ENCODE measurements at places on chromosomes 6 and 20.

DNA sequence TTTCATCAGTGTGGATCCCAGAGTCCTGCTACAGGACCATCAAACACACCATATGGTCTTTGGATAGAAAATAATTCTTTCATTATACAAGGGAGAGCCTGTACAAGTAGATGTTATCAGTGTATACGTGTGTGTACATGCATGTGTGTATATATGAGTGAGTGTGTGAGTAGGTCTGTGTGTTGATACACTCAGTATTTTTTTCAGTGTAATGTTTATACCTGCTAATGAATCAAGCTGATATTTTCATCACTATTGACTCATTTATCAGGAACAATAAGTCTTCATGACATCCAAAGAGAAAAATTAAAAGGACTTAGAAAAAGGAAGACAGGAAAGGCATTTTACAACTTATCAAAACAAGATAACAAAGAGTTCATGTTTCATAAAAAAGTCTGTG is 66.5 kb downstream of the EPM2A start:
- DNase-seq, result no peak

DNA sequence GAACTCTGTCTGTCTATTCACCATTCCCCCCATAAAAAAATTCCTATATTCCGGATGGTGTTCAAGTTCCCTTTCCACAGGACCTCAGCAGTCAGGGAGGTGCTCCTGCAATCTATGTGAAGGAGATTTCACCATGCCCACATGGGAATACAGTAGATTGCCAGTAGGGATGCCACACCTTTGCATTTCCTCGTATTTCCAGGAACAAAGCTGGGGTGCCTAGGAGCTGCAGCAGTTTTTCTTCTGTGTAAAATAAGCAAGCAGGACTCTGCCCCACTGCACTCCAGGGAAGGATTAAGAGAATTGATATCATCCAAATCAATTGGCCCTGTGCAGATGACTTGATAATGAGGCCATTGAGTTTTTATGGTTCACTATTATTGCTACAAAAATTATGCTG is 7.4 kb upstream of the KIF16B start:
- DNase-seq, result no peak

- DNase-seq, result no peak
These were observed 14.7 kb upstream of the IPCEF1 start for GRCh38 chr6:154371281-154371680.

- DNase-seq, result no peak
These were observed 164.7 kb upstream of the AGPAT4 start for GRCh38 chr6:161438430-161439030.

GRCh38 chr6:106771822-106772221 is 142.4 kb downstream of the QRSL1 start:
- DNase-seq, result no peak

DNA sequence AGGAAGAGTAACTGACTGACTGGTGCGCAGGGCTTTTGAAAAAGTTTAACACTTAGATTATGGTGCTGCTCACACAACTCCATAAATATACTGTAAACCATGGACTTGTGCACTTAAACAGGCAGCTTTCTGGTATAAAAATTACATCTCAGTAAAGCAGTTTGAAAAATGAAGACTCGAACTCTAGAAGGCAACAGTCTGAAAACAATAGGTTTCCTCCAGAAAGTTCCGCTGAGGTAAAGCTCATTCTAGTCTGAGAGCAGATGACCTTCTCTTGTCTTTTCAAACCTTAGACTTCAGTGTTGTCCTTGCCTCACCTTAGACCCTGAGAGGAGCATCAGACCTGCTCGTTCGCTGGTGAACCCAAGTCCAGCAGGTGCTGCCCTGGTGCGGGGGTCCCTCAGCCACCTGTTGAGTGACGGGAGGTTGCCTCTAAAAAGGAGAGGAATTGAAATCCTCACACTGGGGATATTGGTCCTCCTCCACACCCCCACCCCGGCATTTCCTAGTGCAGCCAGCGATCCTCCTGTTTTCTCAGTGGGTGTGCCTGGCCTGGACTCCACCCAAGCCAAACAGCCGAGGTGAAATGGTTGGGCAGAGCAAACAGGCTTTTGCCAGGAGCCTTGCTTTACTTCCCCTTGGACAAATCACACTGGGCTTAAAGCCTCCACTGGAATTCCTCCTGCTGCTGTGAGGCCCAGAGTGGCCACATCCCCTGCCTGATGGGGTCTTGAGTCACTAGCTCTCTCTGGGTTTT is 14.7 kb upstream of the PYGB start:
- DNase-seq, result no peak

DNA sequence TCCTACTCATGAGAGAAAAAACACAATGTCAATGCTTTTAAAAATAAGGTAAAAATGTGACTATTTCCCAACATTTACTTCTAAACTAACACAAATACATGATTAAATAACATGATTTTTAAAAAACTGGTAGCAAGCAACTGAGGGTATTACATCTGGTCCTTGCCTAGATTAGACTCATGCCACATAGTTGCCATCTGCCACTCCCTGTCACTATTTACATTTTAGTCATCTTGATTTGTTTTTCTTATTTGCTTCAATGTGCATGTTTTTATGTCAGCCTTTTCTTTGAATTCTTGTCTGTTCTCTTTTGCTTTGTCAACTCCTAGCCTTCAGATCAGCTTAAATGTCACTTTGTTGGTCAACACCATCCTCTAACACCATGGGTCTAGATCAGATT is 207.0 kb upstream of the SIM1 start:
- no peak for DNase-seq

DNA sequence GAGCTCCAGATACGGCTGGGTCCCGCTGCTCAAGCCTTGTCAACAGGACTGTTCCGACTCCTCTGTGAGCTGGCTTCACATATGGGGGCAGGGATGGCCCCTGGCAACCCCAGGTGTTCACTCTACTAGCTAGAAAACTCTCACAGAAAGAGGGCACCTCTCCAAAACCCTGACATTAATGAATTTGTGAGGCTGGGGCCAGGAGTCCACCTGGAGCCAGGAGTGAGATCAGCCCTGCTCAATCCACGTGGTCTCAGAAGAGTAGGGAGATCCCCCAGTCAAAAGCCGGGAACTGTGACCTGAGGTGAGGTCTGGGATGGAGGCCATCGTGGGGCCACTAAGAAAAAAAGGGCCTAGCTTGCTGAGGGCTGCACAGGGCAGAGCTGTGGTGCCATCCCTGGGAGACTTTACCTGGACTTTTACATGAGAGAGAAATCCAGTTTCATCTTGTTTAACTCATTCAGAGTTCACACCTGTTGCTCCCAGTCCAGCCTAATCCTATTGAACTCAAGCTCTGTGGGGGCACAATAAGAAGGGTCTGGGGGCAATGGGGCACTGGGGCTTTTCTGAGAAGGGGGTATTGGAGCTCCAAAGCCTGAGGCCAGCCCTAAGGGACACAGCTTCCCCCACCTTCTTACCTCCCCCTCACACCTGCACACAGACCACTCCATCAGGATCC is 144.3 kb upstream of the MLN start:
- no peak for DNase-seq

- no peak for DNase-seq
These were observed 95.6 kb downstream of the KIF16B start for GRCh38 chr20:16477632-16478031.

DNA sequence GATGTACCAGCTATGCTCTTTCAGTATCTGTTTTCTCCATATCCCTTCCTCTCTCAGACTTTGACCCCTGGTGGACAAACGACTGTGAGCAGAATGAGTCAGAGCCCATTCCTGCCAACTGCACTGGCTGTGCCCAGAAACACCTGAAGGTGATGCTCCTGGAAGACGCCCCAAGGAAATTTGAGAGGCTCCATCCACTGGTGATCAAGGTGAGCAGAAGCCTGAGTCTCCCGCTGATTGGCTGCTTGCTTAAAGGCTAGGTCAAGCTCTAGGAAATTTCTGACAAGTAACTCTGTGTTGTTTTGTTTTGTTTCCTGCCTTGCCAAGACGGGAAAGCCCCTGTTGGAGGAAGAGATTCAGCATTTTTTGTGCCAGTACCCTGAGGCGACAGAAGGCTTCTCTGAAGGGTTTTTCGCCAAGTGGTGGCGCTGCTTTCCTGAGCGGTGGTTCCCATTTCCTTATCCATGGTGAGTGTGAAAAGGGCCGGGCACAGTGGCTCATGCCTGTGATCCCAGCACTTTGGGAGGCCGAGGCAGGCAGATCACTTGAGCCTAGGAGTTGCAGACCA is 28.6 kb downstream of the C6orf89 start:
- DNase-seq, result peak; percentile 26

- DNase-seq, result no peak
These were observed 331.8 kb downstream of the RIMS1 start for GRCh38 chr6:72218125-72218524.

DNA sequence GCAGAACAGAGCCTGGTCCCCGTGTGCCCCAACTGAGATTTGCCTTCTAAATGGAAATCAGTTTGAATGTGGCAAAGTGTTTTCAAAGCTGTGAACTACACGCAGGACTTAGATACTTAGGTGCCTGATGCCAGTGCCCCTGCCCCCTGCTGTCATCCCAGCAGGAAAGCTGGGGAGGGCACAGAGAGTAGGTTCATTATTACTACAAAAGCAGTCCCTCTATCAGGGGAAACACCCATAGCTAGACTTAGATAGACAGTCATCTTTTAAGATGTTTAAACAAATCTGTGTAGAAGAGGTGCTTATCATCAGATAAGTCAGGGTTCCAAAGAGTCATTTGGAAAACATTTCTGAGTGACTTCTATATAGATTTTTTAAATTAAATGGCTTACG is 155.0 kb upstream of the SNX9 start:
- DNase-seq, result no peak

- no peak for DNase-seq
These were observed 42.2 kb downstream of the ADAT2 start for GRCh38 chr6:143408151-143408786.

DNA sequence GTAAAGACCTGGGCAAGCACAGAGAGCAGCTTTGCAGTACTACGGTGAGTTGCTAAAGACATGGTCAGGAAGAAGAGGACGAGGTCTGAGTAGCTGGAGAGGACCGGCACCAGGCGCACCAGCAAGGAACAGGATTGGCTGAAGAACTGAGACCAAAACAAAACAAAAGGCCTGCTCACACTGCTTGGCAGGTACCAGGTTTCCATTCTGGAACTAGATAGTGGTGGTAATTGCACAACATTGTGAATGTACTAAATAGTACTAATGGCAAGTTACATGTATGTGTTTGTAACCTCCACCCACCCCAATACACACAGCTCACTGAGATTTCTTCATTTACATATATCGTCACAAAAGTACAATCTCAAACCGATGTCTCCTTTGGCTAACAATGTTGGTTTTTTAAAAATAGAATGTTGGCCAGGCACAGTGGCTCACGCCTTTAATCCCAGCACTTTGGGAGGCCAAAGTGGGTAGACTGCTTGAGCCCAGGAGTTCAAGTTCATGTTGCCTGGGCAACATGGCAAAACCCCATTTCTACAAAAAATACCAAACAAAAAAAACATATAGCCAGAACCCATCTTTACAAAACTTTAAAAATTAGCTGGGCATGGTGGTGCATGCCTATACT is 32.5 kb upstream of the LYRM2 start:
- DNase-seq, result no peak

DNA sequence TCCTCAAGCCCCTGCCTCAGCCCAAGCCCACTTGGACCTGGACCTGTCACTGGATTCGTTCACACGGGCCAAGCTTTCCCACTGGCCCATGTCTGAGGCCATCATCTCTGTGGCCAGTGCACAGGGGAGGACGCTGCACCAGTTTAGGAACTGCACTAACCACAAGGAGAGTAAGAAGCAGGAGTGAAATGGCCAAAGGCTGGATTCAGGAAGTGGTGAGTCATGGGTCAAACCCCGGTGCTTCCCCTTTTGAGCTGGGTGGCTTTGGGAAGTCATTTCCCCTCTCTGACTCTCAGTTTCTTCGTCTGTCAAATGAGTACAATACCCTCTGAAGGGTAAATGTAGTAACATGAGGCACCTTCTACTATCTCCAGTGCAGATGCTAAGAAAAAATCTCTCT is 87.9 kb downstream of the CD40 start:
- DNase-seq, result peak; percentile 25

- no peak for DNase-seq
These were observed 3.5 kb upstream of the DDR1 start for GRCh38 chr6:30880698-30881252.

DNA sequence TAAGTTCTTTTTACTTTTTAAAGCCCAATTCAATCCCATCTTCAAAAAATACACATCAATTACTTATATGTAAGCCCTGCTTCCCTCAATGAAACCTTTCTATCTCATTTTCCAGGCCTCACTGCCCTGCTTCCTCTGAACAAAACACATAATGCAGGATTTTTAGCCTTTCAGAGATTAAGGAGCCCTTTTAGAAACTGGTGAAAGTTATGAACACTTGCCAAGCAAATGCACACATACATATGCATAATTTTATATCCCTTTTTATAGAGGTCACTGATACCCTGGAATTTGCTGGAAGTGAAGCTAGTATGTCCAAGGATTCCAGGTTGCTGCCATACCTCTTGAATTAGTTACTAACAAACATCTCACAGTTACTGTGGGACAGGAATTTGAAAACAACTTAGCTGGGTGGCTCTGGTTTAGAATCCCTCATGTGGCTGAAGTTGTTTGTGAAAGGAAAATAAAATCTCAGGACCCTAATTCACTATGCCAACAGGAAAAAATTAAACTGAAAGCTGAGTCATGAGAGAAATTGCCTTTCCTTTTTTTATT is 75.8 kb downstream of the UBE3D start:
- no peak for DNase-seq

DNA sequence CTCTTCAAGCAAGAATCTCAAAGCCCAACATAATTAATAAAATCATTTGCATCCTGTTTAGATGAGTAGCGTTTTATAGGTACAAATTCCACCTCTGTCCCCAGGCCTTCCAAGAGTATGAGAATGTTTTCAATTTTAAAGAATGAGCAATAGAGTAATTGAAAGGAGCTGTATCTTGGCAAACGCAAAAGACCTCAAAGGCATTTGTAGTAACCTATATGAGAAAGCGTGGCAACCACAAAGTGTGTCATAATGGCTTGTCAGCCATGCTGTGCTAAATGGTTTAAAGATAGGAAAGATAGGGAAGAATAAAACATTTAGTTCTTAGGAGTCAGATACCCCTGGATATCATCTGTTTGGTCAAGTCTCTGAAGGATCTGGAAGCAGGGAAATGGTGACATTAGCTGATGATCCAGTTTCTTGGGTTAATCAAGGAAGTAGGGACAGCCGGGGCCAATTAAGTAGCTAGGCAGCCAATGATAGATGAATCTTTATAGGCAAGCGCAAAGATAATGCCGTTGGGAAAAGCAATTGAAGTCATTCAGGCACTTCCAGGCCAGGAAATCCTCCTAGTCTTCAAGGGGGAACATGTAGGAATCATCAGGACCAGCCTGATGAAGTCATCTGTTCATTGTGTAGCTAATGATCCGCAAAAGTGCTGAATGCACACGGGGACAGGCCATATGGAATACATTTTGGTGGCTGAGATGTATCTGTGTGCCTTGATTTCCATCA is 71.5 kb upstream of the ISM1 start:
- DNase-seq, result no peak

DNA sequence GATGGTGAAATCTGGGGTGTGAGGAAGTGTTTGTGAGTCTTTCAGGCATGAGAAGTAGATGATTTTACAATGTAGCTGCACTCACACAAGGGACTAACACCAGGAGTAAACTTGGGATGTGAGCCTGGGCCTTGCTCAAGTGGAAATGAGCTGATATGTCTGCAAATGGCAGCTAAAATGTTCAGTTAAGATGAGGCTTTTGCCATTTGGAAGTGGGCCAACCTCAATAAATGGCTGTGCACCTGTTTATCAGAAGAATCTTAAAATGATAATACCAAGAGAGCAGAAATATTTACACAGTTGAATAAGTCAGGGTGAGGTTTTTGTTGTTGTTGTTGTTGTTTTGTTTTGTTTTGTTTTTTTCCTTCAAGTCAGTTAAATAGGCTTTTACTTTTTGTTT is 25.7 kb upstream of the KLHL31 start:
- DNase-seq, result no peak

- no peak for DNase-seq
These were observed 22.7 kb upstream of the SNTA1 start for GRCh38 chr20:33466303-33466646.

All from activated T-cell treated with anti-CD3 and anti-CD28 coated beads, Interleukin-2, amount 50 U/mL, for 48 hours (primary cell).